ENCODE measurements at places on chromosomes 2 and 18.

GRCh38 chr2:156436497-156437085 is 412 bp downstream of the GPD2 start:
- no peak for DNase-seq

- DNase-seq, result no peak
Observed at GRCh38 chr2:44969936-44970335, 28.4 kb downstream of the SIX3 start.

- DNase-seq, result no peak
Observed at GRCh38 chr2:56889738-56890137, 705.9 kb downstream of the CCDC85A start.

DNA sequence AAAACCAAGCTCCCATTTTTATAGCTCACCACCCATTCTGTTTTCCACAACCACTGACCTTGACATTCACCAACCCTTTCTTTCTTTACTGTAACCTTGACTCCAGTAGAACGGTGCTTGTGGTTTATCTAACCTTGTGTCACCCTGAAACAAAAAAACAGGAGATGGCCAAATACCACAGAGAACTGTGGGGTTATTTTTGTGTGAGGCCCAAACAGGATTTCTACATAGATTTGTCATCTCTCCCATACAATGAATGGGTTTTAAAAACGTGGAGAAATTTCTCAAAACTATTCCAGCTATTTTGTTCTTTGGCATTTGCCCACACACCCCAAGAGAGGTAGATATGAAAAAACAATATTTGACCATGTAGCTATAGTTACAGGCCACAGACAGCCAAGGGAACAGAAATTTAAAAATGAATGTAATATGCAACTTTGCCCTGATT is 231.3 kb upstream of the TANK start:
- DNase-seq, result no peak

- no peak for DNase-seq
Observed at GRCh38 chr18:8793445-8794155, 88.2 kb downstream of the MTCL1 start.

- DNase-seq, result no peak
Observed at GRCh38 chr18:26865557-26865956, at the start of gene AQP4. TSS of gene AQP4 (minus strand) at chr18:26865707. CDS start at chr18:26865689, 18 bp downstream.

Data from stimulated activated CD8-positive, alpha-beta memory T cell treated with anti-CD3 and anti-CD28 coated beads, Interleukin-15, amount 100 ng/mL, for 4 hours (primary cell).